ENCODE measurements at places on chromosomes 4 and X.
A peak's percentile ranks its signal among the peaks of the same experiment; 100 is the strongest.

DNA sequence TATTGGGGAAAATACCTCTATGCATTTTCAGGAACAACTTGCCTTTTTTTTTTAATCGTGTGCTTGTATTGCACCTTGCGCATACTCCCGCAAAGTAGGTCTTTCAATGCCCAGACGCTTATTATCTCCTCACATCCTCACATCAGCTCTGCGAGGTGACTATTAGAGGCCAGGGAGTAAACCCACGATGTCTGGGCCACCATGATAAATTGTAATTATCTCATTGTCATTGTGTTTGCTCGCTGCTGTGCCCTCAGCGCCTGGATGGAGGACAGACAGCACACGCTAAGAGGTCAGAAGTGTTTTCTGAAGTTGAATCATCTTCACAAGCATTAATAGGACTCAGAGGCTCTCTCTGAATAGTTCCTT lies 1.0 kb upstream of the RELL1 start:
- no peak for DNase-seq

DNA sequence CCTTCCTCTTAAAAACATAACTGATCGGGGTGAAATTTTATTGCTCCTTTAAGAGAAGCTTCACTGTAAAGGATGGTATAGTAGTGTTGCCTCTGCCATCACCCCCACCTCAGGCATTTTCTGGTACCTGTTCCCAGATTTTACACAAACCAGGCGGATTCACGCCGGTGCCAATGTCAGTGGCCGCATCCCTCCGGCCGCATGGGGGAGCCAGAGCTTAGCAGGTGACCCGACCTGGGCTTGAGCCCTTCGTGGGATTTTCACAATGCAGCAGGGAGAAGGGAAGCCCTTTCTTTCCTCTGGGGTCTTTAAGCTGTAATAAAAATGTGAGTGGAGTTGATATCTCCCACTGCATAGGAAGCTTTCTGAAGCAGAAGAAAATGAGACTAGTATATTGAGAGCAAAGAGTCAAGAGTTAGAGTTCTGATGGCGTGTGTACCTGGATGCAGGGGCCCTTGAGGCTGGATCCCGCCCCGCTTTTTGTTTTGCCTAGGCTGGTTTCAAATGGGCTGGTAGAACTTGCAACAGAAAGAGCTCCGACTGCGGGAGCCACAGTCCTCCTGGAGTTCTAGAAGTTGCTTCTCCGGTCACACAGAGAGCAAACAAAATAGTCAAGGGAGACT lies 59.4 kb downstream of the POLR2B start:
- DNase-seq = no peak

GRCh38 chr4:184462724-184463123 lies 11.6 kb downstream of the IRF2 start:
- DNase-seq = no peak

GRCh38 chrX:77795124-77795523 lies 9.1 kb upstream of the ATRX start:
- no peak for DNase-seq

DNA sequence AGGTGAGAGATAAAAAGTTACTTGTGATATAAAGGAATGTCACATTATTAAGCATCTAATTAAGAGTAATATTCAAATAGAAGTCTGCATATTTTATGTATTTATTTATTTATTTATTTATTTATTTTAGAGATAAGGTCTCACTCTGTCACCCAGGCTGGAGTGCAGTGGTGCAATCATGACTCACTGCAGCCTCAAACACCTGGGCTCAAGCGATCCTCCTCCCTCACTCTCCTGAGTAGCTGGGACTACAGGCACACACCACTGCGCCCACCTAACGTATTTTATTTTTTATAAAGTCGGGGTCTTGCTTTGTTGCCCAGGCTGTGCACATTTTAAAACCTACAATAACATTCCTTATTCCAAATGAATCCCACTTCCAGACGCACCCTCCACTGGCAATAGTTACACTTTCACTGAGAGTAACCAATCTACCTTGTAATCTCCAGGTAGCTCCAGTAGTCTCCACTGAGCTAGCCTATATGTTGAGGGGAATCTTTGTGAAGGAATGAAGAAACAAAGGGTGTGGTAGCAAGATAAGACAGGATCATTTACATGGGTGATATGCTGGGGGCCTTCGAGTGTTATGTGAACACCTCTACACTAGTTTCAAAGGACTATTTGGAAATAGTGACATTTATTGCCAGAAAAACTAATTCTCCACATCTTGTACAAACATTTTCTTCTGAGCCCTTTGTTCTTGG lies 11.9 kb downstream of the SH3D19 start:
- no peak for DNase-seq

DNA sequence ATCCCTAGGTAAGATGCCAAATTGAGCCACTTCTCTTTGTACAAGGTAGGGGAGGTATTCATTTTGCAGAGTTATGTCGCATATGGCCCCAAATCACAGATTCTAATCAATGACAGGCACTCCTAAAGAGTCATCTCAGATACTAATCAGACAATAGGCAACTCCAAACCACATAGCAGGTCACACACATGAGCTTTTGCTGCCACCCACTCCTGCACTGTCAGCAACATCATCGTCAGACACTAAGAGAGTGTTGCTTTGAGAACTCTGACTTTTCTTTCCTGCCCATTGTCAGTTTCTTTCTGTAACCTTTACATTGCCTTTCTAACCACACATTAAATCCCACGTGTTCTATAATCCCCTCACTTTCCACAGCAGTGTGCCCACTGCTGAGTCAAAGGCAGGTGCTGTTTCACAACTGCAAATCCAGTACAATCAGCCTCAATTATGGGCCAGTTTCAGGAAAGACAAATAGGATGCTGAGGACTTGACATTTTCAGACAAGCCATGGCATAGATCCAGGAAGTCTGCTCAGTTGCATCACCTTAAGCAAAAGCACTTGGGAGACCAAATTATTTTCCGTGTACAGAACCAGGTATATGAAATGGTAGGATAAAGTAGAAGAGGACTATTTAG lies 23.5 kb downstream of the TMEM31 start:
- no peak for DNase-seq

GRCh38 chr4:118776157-118776954 lies 59.6 kb downstream of the SEC24D start:
- DNase-seq = no peak

DNA sequence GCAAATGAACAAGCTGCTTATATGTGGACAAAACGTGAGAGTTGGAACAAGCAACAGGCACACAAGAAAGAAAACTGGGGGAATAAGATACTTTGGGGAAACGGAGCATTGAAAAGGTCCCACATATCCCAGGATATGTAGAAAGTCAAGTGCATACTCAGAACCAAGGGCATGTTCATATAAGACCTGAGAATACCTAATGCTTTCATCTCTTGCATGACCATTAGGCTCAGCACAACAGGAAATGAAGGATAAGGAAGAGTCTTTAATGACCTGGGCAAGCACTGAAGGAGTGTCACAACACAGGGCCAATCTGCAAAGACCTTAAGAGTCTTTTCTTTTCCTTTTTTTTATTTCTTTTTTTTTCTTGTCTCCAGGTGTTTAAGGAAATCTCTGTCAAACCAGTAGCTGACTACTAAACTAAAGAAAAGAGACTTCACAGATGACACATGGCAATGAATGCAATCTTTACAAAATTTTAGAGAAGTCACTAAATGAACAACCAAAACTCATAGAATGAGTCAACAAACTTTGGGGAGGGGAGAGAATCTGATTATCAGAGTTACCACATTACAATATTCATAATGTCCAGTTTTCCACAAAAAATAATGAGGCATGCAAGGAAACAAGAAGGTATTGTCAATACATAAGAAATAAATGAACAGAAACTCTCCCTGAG lies 67.9 kb upstream of the STK26 start:
- DNase-seq = no peak

- no peak for DNase-seq
These were observed 172.6 kb upstream of the PSAPL1 start for GRCh38 chr4:7607156-7607910.

- no peak for DNase-seq
These were observed 52.1 kb downstream of the ZNF157 start for GRCh38 chrX:47422444-47422843.

DNA sequence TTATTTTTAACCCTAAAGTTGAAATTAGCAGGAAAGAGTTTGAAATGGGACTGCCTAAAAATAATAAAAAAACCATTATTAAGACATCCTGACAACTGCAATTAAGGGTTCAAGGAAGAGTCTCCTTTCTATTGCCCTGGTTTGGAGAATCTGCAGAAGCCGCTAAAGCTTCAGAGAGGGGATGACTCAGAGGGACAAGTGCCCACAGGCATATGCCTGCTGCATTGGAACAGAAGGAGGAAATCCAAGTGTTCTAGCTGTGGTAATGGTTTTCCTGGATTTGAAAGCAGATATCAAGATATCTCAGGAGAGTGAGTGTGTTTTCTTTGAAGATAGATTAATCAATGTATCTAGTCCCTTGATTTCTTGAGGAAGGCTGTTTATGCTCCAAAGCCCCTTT lies 235.1 kb upstream of the TAPT1 start:
- DNase-seq = no peak

DNA sequence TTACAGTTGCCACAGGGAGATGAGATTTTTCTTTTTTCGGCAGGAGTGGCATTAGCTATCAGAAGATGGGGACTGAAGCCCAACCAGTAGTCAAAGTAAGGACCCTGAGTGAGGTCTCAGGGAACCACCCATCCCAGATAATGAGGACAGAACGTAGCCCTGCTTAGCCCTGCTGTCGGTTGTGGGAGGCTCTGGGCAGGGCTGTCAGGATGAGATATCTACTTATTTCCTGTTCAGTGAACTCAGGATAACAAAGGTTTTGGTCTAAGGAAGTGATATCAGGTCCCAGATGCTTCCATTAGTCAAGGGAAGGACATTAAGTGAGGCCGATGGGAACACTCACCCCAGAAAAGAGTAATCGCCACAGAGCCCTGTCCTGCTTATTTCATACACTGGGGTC lies 2.3 kb downstream of the MAGEB16 start:
- DNase-seq = no peak

GRCh38 chr4:5797866-5798265 lies 86.9 kb downstream of the EVC start:
- DNase-seq = no peak

DNA sequence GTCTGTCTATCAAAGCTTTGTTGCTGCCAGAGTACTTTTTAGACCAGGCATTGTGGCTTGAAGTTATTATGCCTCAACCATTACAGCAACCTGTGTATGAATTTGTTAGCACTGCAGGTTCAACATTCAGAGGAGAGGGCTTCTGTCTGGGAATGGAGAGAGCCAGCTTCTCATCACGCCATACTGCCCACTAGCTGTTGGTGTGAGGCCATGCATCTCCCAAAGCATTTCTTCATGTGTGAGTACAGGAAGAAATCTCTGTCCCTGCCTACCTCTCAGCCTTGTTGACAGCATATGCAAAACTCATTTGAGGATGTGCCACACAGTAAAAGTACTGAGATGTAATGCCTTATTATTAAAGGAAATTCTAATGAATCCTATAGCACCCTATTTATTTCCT lies 76.9 kb upstream of the PPARGC1A start:
- DNase-seq = no peak

GRCh38 chr4:155403886-155404285 lies 27.1 kb upstream of the MAP9 start:
- no peak for DNase-seq

DNA sequence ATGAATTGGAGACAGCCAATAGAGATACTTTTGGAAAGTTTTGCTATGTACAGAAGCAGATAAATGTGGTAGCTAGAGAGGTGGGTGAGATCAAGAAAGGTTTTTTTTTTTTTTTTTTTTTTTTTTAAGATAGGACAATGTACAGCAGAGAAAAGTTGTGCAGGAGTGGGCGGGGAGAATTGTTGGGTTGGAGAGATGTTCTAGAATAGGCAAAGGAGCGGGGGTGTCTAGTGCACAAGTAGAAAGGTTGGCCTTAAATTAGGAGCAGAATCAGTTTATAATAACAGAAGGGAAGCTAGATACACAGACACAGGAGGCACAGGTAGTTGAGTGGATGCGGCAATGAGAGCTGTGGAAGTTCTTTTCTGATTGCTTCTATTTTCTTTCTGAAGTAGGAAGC lies 66.2 kb upstream of the PGK1 start:
- DNase-seq = no peak

DNA sequence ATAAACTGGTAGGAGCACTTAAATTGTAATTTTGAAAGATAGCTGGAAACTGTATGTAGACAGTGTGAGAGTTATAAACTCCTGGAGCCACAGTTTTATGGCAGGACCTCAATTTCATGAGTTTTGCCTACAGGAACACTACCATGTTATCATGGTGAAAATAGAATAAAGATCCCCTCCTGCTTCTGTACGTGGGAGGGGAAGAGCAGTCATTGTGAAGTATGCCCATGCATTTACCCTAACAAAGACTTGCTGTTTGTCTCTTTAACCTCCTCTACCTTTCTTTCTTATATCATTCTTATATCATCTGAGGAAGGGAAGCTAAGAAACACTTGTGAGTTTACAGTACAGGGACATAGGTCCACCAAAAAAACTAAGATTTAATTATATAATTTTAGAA lies 327.0 kb downstream of the PCDH10 start:
- DNase-seq = no peak

GRCh38 chrX:49165901-49166881 lies 3.6 kb downstream of the MAGIX start:
- peak; percentile 70 for DNase-seq

- DNase-seq = no peak
These were observed 1.6 kb upstream of the ZC4H2 start for GRCh38 chrX:64977830-64978229.

- no peak for DNase-seq
These were observed 22.3 kb upstream of the FGFR3 start for GRCh38 chr4:1770791-1771231.

- no peak for DNase-seq
These were observed 23.0 kb upstream of the RADX start for GRCh38 chrX:106588801-106589200.

DNA sequence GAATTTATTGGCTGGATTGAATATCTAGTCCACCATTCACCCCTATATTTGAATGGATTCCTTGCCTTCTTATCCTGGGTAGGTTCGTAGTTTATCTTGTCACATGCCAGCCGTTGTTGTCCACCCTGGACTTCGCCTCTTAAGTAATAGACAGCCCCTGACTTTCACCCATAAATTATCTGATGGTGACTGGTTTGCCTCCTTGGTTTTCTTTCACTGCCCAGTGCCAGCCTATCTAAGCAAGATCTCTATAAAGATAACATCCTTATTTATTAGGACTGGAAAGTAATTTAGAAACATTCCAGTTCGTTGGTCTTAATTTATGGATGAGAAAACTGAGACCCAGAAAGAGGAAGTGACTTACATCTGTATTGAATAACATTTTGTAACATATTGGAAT lies 410.3 kb downstream of the RPA4 start:
- no peak for DNase-seq

GRCh38 chr4:8338351-8338961 lies 68.9 kb downstream of the HTRA3 start:
- no peak for DNase-seq

GRCh38 chr4:170033999-170034398 lies 7.8 kb upstream of the MFAP3L start:
- DNase-seq = no peak

GRCh38 chr4:182346675-182347375 lies 103.6 kb downstream of the TENM3 start:
- DNase-seq = no peak

All from T-helper 22 cell (primary cell).